ENCODE measurements at places on chromosomes 2 and 18. TPM values are rescaled to one million over a fixed set of nuclear protein-coding genes. Genes with fewer than 3 reads are reported as not detected.

DNA sequence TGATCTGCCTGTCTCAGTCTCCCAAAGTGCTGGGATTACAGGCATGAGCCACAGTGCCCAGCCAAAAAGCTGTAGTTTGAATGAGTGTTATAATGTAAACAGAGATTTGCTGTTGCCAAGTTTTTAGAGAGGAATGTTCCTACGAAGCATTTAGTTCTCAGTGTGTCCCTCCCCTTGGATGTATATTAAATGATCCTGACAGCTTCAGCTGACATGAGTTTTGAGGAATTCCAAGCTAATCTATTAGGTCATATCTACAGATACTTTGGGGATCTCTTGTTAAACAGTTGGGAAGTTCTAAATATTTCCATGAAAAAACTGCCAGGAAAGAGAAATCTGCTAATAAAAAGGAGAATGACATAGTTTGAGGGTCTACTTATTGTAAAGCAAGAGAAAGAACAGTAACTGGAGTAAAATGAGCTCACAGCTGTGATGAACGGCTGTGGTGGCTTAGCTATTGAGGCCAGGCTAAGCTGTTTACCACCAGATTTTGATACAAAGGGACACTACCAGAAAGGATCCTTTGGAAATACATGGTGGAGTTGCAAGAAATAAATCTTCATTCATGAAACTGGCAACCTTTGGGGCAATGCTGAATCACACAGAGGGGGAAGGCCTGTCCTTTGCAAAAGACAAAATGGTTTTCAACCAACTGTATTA, 2.6 kb upstream of the STON1 start:
- DNase-seq, result no peak

- DNase-seq, result no peak
Measured at GRCh38 chr18:6747646-6748045, 18.1 kb downstream of the ARHGAP28 start.

The ZNF519 gene
- 15.8 TPM for total RNA-seq

The PRKAG3 gene
- not detected for total RNA-seq

- no peak for DNase-seq
Measured at GRCh38 chr2:27255660-27256059, 7.2 kb downstream of the SLC30A3 start.

GRCh38 chr2:149858901-149859634, 271.5 kb upstream of the MMADHC start:
- no peak for DNase-seq

The ARL5A gene
- 54.6 TPM for total RNA-seq

DNA sequence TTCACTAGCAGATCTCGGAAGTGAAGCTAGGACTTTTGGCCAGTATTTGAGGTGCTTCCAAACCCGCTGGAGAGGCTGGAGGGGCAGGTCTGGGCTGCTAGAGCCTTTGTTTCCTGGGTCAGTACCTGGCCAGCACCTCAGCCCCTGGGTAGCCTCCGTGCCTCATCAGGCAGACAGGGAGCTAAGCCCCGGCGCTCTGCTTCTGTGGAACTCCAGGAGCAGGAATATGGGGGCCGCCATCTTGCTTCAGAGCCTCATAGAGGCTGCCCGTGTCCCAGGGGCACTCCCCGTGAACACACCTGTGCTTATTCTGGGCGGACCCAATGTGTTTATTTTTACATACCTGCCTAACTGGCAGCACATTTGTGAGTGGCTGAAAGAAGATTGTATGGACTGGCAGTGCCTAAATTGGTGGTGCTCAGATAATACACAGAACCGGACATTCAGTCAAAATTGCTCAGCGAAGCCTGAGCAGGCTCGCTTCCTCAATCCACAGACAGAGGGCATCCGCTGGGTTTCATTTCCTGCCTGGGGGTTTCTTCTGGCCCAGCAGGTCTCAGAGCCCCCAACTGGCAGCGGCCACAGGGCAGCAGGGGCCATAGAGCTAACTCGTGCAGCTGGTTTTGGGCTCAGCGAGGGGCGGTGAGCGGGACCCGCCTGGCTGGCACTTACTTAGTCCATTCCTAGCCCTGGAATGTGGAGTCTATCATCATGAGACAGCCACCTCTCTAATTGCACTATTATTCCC, 176.8 kb upstream of the ALKAL2 start:
- no peak for DNase-seq

The KCNK3 gene
- total RNA-seq, result not detected
